ELF-1 (cell line): ENCODE measurements at places on chromosomes 7 and 10.
A peak's percentile ranks its signal among the peaks of the same experiment; 100 is the strongest.

DNA sequence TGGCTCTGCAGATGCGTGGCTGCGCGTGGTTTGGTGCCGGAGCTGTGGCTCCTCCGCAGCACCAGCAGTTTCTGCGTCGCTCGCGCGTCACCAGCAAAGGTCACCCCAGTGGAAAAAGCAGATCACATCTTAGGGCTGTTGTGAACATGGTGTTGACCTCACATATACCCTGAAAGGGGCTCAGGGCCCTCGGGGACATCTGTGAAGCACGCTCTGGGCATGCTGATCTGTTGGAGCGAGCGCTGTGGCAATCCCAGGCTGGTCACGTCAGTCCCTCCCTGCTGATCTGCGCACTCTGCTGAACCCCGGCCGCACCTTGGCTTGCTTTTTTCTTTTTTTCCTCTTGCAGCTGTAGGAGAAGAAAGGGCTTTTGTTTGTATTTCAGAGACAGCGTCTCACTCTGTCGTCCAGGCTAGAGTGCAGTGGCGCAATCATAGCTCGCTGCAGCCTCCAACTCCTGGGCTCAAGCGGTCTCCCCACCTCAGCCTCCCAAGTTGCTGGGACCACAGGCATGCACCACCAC is 33.3 kb upstream of the AP5Z1 start:
- no peak for DNase-seq

- DNase-seq = no peak
Measured at GRCh38 chr10:24541239-24541753, 182.4 kb downstream of the ARHGAP21 start.

GRCh38 chr10:112809736-112810135 is 140.3 kb upstream of the TCF7L2 start:
- no peak for DNase-seq

DNA sequence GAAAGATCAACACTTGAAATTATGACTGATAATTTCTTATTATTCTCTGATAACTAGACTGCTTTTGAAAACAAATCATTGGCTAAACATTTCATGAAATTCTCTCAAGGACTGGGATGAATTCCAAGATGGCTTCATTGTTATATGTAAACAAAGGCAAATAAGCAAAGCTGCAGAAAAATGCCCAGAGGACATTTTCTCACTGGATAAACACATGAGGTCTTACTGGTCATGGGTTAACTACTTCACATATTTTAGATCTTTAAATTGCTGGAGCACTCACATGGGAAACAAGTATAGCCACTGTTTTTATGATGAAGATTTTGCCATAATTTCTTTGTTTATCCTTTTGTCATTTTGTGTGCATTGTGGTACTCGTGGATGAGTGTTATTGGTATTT is 239.1 kb downstream of the PHF14 start:
- no peak for DNase-seq

DNA sequence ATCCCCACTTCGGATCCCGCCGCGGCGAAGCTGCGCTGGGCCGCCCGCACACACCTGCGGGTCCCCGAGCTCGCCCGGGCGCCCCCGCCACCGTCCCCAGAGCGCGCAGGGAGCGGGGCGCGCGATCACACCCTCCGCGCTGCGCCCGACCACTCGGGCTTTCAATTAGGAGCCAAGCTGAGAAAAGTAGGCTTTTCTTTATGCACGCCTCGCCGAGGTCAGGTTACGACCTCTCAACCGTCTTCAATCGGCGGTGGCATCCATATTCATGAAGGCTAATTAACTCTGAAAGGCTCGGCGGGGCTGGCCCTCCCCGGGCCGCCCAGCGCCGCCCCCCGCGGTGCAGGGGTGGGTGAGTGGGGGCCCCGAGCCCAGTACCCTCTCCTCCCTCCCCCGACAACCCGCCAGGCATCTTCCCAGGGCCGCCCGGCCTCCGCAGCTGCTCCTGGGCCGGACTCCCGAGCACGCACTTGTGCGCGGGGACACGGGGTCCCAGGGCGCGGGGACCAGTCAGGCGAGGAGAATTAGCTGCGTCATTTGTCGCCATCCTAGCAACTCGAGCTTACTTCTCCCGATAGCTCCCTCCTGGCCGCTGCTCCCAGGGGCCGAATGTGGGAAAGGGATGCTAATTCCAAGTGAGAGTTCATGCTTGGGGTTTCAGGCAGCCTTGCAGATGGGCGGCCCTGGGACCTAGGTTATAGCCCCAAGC is 155.5 kb upstream of the LYZL2 start:
- DNase-seq = peak; percentile 93

- DNase-seq = peak; percentile 56
Measured at GRCh38 chr7:80499350-80499953, 12.4 kb downstream of the GNAT3 start.

GRCh38 chr7:158284121-158284520 is 303.5 kb downstream of the PTPRN2 start:
- no peak for DNase-seq

- DNase-seq = no peak
Measured at GRCh38 chr10:110513949-110514348, 16.2 kb downstream of the DUSP5 start.

DNA sequence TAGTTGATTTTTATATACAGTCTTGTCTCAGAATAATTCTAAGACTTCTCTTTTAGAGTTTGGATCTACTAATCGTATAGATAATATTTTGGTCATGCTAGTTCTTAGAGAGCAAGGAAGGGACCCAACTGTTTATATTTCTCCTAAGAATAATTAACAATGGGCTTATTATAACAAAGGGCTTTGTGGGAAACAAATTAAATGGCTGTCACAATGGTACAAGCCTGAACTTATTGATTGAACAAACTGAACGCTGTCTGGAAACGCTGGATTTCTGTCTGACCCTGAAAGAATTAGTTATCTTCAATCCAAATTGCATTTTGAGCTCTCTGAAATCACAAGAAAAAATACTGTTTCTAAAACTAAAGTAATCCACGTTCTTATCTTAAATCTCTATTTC is 56.8 kb downstream of the CSTF2T start:
- no peak for DNase-seq

GRCh38 chr7:33937871-33938270 is 32.5 kb downstream of the BMPER start:
- DNase-seq = no peak

- no peak for DNase-seq
Measured at GRCh38 chr7:107902381-107902780, 11.4 kb downstream of the DLD start.

GRCh38 chr7:12475362-12476063 is 71.8 kb upstream of the VWDE start:
- peak; percentile 29 for DNase-seq

DNA sequence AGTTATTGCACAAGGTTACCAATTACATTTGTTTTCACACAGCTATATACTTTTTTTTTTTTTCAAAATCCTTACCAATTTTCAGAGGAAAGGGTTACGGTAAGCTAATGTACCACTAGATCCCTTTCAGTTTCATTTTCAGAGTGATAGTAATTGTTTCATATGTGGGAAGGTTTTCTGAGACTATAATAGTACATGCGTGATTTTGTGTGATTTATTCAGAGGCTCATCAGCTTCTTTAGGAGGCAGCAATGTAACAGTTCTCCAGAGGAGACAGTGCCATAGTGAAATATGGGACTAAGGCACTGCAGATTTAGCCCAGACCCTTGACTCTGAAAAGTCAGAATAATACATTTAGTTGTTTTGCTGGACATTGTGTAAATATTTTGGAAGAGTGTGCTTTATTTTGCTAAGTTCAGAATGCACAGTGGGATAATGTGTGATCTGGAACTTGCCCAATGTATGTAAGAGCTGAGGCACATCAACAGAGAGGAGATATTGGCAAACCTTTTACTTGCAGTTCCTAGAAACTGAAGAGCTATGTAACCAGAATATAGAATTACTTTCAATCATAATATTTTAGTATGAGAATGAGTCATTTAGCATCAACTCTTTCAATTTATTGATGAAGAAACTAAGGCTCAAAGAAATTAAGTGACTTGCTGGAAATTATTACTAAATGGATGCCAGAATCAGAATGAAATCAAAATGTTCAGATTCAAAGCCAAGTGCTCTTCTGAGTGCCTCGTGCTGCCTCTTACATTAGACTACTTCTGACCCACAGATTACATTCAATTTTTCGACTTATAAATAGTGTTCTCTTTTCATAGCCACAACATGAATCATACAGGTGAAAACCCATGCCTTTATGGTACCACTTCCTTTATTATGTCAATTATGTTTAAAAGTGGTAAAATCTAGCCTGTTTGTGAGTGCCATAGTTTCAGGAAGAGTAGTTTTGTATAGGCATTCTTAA is 207.7 kb upstream of the TEX47 start:
- DNase-seq = no peak

GRCh38 chr7:46945328-46945727 is 636.6 kb downstream of the TNS3 start:
- DNase-seq = no peak

GRCh38 chr7:132095111-132095765 is 481.0 kb downstream of the PLXNA4 start:
- no peak for DNase-seq

DNA sequence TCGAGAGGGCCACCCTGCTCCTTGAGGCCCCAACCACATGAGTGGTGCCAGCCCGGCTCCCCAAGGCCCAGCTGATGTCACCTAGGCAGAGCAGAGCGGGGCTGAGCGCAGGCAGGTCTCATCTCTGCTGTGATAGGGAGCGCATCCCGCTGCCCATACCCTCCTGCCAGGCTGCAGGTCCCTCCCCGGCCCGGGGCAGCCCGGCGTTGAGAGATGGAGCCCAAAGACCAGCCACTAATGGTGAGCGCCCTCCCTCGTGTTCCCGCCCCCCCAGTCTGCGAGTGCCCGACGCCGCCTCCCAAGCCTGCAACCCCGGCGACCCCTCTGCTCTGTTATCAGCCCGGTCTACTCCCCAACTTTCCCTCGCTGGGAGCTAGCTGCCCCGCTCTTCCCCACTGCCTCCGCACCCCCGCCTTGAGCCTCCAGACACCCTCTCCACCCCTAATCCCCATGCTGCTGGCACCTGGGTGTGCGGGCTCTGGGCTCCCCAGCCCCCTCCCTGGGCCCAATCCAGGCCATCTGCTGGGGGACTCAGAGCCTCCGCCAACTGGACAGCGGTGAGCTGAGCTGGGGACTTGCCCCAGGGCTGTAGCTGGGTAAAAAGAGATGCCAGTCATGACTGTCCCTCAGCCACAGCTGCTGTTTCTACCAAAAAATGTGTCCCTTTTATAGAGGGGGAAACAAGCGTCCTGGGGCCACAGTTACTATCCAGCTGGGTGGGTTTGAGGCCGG is 19.7 kb upstream of the CHST12 start:
- DNase-seq = no peak

GRCh38 chr10:108911814-108912541 is 1011.3 kb downstream of the XPNPEP1 start:
- peak; percentile 92 for DNase-seq

GRCh38 chr7:12730523-12730922 is 43.1 kb downstream of the ARL4A start:
- DNase-seq = no peak

DNA sequence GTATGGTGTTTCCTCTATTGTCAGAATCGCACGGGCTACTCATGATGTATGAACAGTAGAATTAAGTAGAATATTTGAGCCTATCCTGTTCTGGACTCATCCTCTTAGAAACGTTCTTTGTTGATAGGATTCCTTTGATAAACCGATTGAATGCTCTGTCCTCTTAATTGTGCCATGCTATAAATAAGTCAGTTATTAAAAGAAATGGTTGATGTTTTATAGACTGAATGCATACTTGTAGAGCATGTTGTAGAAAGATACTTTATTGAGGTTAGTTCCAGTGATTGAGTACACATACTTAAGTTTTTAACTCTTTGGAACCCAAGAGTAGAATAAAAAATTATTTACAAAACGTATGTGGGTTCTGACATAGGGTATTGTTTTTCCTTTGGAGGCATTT is 54.9 kb upstream of the HBP1 start:
- DNase-seq = no peak

GRCh38 chr7:75847707-75848106 is 31.1 kb upstream of the RHBDD2 start:
- DNase-seq = no peak

- DNase-seq = no peak
Measured at GRCh38 chr7:43085017-43085416, 27.4 kb upstream of the HECW1 start.

DNA sequence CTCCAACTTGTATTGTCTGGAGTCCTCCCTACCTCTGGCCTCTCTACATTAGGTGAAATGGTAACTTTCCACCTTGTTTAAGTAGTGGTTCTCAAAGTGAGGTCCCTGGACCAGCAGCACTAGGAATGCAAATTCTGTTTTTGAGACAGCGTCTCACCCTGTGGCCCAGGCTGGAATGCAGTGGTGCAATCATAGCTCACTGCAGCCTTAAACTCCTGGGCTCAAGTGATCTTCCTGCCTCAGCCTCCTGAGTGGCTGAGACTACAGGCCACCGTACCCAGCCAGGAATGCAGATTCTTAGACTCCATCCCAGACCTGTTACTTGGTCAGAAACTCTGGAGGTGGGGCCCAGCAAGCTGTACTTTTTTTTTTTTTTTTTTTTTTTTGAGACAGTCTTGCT is 6.8 kb upstream of the TBL2 start:
- no peak for DNase-seq

DNA sequence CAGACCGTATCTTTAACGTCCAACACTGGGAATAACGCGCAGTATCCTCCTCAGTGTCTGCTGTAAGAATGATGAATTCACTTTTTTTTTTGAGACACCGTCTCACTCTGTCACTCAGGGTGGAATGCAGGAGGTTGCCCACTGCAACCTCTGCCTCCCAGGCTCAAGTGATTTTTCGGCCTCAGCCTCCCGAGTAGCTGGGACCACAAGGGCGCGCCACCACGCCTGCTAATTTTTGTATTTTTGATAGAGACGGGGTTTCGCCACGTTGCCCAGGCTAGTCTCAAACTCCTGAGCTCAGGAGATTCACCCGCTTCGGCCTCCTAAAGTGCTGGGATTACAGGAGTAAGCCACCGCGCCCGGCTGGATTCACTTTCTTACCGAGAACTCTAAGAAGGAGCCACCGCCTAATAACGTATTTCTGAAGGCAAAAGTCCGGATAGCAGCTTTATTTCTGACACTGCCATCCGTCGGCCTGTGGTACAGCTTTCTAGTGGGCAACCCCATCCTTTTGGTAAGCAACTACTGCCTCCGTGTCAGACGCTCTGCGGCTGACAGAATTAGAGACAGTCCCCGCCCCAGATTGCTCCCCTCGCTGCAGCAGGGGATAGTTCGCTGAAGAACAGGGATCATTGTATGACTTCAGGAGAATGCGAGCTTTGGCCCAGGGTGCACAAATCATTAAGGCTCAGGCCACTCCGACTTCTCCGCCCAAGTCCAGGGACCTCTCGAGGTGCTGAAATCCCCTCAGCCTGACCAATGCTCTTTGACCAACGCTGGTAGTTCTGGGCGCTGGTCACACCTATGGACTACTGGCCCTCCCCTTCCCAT is 662 bp downstream of the POLR3A start:
- no peak for DNase-seq

GRCh38 chr10:113743594-113743993 is 7.9 kb upstream of the PLEKHS1 start:
- no peak for DNase-seq

- no peak for DNase-seq
Measured at GRCh38 chr7:43531700-43532099, 51.2 kb upstream of the STK17A start.

DNA sequence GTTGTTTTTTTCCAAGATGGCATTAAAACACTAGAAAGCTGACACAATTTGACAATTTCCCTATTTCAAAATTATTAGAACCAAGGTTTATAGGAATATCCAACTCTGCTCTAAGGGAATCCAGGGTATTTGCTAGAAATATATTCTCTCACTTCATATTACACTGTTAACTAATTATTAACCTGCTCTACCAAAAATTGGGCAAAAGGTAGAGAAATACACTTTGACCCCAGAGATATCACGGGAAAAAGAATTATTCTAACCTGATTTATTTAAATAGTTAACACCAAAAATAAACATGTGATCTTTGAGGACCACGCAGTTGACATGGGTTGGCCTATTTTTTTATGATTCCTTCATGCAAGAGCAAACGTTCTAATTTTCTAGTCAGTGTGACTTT is 21.6 kb upstream of the FAM13C start:
- DNase-seq = no peak
